ENCODE measurements at places on chromosomes 5 and 9.

GRCh38 chr5:137735555-137736284, at the start of gene KLHL3:
TSS of gene KLHL3 (minus strand) at chr5:137736089. CDS start at chr5:137735646, 443 bp downstream.
- DNase-seq = peak; percentile 53

DNA sequence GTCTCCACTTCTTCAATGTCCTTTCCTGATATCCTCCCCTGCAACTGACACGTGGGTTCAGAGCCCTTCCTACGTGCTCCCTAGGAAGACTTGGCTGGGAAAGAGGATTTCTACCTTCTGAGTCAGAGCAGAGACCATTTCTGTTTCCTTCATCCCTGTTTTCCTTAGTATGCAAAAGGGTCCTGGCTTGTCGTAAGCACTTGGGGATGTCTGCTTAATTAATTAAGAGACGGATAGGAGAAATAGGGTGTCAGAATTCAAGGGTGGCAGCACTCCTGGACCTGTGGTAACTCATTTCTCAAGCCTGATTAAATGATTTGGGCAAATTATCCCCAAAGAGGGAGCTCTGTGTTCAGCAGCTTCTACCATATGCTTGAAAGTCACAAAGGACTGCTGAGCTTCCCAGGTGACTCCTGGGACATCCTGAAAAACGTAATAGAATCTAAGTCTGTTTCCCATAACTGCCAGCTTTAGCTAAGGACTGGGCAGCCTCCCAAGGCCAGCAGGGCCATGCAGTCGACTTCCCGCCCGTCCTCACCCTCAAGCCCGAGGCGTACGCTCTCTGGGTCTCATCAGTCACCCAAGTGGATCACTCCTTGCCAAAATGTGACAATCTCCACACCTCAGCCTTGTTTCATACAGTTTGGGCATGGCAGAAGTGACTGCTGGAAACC, 20.5 kb downstream of the ABCA1 start:
- no peak for DNase-seq

GRCh38 chr5:180098526-180098925, 27.0 kb upstream of the RNF130 start:
- DNase-seq = no peak

DNA sequence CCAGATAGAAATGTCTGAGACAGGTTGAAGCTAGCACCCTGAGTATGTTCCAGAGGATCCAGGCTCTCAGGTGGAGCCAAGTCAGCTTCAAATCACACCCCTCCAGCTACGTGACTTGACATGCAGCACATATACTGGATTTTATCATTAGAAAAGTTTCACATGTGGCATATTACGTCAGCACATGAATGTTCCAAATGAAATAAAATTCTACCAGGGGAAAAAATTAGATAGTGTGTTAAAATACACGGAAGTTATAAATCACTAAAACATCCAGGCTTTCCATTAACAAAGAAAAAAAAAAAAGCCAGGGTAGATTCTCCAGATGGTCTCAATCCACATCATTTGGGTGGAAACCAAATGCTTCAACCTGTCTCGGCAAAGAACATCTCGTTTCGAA, 251.6 kb downstream of the MPDZ start:
- DNase-seq = no peak

GRCh38 chr5:133664422-133664821, 52.1 kb upstream of the FSTL4 start:
- DNase-seq = no peak

DNA sequence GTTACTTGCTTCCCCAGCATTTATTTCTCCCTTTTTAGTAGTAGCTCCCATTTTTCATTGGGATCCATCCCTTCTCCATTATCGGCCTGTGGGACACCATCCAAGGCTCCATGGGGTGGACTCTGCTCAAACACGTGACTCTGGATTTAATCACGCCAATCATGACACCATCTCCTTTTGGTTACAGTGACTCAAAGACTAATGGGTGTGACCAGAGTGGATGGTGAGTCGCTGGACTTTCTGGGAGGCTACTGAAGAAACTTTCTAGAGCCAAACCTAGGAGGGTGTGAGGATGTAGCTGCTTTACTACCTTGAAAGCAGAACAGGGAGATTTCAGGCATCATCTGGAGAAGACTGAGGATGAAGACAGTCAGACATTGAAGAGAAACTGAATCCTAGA, 93.1 kb downstream of the PJA2 start:
- no peak for DNase-seq

- no peak for DNase-seq
Observed at GRCh38 chr9:136048560-136049411, 46.3 kb downstream of the NACC2 start.

DNA sequence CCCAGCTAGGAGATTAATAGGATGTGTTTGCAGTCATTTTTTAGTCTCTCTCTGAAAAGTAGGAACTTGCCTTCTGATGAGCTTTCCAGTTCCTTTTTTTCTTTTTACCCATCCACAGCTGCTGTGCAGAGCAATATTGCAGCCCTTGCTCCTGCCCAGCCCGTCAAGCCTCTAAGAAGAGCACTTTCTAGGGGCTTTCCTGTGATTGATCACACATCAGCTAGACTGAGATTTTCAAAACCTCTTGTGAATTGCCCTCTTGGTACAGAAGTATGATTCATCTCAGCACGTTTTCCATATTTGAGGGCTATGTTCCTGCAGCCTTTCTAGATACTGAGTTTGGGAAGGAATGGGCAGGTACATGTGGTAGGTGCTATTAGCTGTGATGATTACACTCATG, 93.9 kb downstream of the GALNT10 start:
- DNase-seq = no peak
